ENCODE measurements at places on chromosomes 1 and 21.
A peak's percentile ranks its signal among the peaks of the same experiment; 100 is the strongest.

DNA sequence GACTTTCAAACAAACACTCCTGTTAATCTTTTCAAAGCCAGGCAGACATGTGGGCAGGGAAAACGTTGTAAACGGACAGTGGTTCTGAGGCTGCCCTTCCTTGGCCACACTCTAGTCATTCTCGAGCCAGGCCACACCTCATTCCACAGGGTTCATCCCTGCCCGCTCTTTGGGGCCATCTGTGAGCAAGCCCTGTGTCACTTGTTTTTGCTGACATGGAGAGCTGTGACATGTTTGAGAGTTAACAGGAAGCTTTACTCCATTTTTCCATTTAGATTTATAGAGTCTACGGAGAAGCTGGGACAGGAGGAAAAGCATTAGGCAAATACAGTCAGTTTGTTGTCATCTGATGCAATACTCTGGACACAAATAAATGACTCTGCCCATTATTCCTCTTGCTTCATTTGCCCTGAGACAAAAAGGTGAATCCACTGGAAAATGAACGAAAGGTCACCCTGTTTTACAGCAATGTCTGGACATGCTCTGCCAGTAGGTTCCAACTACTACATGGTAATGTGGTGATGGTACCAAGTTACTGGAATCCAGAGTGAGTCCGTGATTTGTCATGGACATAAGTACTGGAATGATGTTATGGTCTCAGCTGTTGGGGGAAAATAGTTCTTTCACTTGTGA is 126.9 kb downstream of the CLIC6 start:
- peak; percentile 97 for DNase-seq

- no peak for DNase-seq
Measured at GRCh38 chr1:94231746-94232145, 5.6 kb downstream of the ARHGAP29 start.

DNA sequence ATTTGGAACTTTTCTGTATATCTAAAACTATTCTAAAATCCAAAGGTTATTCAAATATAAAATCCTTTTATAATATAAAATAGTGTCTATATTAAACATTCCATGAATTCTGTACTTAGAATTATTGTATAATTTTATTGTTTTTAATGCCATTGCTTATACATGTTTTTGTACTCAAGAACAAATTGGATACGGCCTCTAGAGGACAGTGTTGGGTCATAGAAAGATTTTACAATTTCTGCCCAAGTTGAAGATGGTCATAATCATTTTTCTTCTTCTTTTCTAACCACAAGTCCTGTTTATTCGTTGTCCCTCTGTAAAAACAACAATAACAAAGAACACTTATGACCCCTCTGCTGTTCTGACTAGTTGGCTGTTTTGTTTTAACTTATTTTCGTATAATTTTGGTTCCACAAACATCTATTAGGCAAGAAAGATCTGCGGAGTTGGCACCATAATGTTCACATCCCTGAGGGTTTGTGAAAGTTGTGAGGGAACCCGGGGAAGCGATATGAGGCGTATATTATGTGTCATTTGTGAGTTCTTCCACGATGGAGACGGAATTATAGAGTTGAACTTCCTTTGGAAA is 75.7 kb upstream of the KIF26B start:
- DNase-seq: no peak

DNA sequence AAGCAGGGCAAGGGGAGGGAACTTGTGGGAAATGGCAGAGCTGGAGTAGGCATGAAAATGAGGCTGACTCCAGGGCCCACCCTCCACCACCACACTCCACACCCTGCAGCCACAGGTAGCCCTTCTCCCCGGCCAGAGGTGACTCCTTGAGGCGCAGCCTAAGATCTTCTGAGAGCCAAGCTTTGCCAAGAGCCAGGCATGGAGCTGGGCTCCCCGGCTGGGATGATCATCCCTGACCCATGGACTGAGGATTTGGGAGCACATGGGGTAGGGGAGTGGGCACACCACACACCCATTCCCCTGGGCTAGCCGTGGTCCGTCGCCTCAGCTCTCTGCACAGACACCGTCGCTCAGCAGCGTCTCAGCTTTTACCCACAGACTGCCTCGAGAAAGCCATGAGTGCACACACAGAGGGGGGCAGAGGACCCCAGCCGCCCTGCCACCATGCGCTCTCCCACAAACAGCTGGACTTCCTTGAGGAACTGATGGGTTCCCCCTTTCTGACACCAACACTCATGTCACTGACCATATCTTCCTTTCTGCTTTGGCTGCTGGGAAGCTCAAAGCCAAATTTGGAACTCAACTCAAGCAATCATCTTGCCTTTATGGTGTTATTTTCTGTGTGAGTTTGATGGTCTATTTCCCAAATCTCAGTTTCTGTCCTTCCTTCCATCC is 123.6 kb upstream of the RUNX3 start:
- DNase-seq: no peak

DNA sequence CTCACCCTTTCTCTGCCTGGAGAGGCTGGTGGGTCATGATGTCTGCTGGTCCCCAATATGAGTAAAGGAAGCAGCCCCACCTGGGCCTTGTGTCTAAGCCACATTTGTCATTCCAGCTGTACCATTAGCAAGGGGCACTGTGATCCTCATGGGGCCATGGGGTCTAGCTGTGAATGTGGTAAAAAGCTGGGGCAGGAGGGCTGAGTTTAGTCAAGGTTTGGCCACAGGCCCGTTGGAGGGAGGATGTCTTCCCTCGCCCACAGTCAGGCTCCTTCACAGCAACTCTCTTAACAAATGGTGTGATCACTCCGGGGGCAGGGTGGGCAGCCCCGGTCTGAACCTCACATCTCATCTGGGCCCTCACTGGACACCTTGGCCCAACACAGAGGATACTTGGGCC is 115.4 kb downstream of the DMRTB1 start:
- DNase-seq: no peak

DNA sequence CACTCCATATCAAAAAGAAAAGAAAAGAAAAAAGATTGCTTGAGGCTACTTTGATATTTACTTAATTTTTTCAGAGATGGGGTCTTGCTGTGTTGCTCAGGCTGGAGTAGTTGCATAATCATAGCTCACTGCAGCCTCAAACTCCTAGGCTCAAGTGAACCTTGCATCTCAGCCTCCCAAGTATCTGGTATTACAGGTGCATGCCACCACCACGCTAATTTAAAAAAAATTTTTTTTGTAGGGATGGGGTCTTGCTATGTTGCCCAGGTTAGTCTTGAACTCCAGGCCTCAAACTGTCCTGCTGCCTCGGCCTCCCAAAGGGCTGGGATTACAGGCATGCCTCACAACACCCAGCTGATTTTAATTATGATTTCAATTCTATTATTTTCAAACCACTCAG is 38.2 kb downstream of the RTCA start:
- no peak for DNase-seq

DNA sequence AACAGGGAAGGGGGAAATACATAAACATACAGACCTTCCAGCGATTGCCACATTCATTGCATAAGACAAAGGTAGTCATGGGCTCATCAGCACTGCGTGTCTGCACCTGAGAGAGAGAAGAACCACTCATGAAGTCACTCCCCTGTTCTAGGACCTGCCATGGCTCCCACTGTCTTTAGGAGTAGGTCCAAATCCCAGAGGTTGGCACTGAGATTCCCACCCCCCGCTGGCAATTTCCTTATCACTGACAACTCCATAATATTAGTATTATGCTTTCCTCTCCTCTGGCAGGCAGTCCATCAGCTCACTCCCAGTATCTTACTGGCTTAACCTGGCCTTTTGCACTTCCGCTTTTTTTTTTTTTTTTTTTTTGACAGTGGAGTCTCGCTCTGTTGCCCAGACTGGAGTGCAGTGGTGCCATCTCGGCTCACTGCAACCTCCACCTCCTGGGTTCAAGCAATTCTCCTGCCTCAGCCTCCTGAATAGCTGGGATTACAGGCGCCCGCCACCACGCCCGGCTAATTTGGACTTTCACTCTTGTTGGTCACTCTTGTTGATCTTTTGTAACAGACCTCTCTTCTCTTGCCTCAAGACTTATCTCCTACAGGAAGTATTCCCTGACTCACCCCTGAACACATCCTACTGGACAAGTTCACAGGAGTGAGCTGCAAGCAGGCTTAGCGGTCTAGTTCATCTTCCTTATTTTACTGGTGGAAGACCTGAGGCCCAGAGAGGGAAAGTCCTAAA is 14.8 kb upstream of the ZNF436 start:
- DNase-seq: peak; percentile 76

- DNase-seq: no peak
Measured at GRCh38 chr1:213669964-213670691, 317.6 kb upstream of the PROX1 start.

- DNase-seq: no peak
Measured at GRCh38 chr1:78224246-78224785, 178.6 kb downstream of the GIPC2 start.

DNA sequence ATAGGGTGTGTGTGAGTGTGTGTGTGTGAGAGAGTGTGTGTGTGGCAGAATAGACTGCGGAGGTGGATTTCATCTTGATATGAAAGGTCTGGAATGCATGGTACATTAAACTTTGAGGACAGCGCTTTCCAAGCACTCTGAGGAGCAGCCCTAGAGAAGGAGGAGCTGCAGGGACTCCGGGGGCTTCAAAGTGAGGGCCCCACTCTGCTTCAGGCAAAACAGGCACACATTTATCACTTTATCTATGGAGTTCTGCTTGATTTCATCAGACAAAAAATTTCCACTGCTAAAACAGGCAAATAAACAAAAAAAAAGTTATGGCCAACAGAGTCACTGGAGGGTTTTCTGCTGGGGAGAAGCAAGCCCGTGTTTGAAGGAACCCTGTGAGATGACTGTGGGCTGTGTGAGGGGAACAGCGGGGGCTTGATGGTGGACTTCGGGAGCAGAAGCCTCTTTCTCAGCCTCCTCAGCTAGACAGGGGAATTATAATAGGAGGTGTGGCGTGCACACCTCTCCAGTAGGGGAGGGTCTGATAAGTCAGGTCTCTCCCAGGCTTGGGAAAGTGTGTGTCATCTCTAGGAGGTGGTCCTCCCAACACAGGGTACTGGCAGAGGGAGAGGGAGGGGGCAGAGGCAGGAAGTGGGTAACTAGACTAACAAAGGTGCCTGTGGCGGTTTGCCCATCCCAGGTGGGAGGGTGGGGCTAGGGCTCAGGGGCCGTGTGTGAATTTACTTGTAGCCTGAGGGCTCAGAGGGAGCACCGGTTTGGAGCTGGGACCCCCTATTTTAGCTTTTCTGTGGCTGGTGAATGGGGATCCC is 18.3 kb upstream of the HDAC1 start:
- DNase-seq: peak; percentile 28

Data from Caki2 (cell line).